M059J (cell line): ENCODE measurements at places on chromosomes 3 and 15.

DNA sequence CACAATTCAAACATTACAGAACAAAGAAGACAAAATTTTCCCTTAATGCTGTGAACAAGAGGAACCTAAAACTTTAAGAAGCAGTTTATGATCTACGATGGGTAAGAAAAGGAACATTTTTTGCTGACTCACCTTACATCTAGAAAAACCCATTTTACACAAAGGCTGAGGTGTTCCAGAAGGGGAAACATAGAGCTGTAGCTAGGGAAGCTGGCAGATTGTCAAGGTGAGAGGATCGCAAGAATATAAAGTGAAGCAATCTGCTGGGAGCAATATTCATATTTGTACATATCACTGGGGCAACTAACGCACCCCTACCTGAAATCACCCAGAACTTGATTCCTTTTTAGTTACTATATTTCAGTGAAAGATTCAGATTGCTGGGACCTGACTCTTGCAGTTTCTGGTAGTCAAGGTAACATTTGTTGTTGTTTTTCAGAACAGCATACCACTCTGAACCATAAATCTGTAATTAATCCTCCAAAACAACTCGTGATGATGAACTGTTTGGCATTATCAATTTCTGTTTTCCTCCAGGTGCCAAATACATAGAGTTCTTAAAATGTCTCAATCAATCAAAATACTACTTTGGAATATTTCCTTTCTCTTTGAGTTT is 184.1 kb upstream of the LRRC3B start:
- DNase-seq = peak; percentile 11

- no peak for DNase-seq
Observed at GRCh38 chr3:26713091-26713490, 90.5 kb downstream of the LRRC3B start.

DNA sequence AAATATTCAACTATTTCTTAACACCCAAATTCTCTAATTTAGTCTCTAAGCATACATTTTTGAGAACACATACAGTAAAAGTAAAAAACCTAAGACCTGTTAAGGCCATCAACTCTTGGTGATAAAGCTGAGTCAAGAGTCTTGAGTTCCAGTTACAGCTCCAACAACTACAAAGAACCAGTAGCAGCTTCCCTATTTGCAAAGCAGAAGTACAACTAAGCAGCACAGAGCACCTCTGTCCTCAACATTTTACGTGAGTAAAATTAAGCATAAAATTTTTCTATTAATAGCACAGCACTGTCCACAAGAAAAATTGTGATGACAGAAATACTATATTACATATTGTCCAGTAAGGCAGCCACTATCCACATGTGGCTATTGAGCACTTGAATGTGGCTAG is 4.4 kb downstream of the PCOLCE2 start:
- no peak for DNase-seq

GRCh38 chr3:30169487-30169886 is 436.9 kb upstream of the TGFBR2 start:
- DNase-seq = no peak

DNA sequence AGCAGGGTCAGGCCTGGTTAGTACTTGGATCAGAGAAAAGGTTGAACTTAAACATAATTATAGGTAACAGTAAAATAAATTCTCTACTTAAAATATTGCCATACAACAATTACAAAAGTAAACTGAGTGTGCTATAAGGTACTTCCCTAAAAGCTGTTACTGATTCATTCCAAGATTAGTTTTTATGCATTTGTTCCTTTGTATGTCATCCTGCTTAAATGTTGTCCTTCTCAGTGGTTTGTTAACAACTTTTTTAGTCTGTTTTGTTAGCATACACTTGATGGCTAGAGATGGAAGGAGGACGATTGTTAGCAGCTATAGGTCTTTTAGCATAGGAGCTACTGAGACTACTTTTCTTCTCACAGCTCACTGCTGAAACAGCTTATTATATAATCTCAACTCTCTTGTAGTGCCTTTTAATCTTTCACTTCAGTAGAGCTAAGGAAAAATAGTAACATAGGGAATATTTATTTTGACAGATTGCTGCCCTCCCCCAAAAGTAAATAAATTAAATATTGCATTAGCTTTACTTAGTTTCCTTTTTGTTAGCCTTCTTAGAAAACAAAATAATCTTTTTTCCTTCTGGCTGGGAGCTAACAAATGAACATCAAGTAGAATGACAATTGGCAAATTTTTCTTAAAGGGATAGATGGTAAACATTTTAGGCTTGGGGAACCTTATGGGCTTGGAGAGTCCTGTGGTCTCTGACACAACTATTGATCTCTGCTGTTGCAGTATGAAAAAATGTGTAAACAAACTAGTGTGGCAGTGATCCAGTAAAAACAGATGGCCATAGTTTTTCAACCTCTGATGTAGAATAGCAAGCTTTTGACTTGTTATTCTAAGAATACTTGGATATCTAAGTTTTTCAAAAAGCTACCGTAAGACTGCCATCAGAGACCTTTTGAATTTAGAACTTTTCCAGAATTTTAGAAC is 39.5 kb downstream of the USP8 start:
- DNase-seq = peak; percentile 7

DNA sequence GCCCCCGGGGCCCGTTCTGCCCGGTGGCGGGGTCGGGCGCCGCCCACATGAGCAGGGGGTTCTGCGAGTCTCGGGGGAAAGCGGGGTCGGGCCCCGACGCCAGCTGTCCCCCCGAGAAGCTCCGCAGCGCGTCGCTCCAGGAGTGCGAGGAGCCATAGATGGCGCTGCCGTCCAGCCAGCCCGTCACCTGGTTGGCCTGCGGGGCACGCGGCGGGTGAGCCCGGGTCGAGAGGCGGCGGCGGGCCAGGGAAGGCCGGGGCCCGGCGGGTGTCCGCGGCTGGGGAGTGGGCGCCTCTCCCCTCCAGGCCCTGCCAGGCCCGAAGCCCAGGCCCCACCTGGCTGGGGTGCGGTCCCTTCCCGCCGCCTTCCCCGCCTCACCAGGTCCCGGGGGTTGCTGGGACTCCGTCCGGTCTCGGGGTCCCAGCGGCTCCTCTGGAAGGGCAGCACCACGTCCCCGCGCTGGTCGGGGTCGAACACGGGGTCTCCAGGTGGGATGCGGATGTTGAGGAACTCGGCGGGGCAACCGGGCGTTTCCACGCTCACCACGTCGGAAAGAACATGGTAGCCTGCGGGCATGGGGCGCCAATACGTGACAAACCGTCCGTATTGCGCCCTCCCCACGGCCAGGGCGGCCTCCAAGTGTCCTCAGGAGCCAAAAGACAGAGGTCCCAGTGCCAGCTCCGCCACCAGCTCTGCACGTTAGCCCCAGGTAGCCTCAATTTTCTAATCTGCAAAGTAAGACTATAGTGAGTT is 2.4 kb downstream of the DUOX2 start:
- DNase-seq = no peak

DNA sequence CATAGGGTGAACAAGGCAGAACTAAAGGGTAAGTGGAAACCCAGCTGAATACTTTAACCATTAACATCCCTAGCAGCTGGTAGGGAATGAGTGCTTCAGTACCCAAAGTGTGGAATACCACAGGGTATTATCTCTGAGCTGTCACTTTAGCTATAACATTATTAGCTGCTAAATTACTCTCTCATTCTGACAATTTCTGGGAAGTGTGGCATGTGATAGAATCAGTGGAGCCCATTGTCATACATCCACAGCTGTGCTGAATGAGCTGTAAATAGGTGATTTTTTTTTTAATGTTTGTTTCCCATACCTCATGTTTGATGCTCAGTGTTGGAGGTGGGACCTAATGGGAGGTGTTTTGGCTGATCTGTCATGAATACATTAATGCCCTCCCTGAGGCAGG is 894.3 kb downstream of the DIPK2A start:
- DNase-seq = no peak

- no peak for DNase-seq
Observed at GRCh38 chr3:138451595-138452162, 17.3 kb downstream of the ESYT3 start.

DNA sequence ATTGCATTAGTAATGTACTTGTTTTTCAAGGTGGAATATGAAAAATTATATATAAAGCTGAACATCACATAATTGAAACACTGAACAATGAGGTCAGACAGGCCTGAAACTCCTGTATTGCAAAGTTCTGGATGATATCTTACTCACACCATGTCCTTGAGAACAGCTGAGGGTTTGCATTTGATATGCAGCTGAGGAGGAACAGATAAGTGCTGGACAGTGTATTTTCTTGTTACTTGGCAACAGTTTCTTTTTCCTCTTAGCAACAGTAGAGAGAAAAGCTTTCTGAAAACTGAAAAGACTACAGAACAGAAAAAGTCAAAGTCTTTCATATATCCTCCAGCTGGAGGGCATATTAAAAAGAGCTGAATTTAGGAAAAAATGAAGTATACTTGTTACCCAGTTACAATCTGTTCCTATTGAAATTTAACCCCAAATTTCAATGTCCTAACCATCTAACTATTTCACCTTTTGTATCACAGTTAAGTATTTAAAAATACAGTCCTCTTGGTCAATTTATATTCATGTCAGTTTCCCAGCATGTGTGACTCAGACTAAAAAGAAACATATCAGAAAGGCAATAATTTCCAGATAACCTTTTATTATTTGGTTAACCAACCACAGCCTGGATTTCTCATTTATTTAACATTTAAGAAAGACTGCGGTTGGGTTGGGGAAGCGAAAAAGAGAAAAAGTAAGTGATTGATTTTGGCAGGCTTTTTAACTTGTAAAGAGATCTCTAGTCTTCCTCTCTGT is 733.0 kb upstream of the DPPA4 start:
- peak; percentile 46 for DNase-seq

- no peak for DNase-seq
Observed at GRCh38 chr3:31661993-31662670, 129.4 kb downstream of the STT3B start.

DNA sequence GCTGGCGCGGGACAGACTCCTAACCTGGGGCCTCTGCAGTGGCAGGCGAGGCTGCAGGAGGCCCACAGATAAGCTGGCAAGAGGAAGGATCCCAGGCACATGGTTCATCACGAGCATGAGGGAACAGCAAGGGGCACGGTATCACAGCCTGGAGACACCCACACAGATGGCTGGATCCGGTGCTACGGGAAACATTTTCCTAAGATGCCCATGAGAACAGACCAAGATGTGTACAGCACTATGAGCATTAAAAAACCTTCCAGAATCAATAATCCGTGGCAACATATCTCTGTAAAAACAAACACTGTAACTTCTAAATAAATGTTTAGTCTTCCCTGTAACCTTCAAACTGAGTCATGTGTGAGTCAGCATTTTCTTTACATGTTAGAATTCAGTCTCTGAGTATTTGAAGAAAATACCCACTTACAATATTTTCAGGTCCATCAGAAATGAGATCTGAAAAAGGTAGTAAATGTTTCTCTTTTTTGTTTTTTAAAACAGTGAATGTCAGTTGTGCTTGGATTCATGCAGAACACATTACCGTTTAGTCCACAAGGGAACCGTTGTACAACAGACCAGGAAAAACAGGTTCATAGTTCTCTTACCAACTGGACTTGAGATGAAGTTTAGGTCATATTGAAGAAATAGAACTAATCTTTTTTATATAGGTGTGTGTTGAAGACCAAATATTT is 75.9 kb downstream of the BOC start:
- peak; percentile 90 for DNase-seq

DNA sequence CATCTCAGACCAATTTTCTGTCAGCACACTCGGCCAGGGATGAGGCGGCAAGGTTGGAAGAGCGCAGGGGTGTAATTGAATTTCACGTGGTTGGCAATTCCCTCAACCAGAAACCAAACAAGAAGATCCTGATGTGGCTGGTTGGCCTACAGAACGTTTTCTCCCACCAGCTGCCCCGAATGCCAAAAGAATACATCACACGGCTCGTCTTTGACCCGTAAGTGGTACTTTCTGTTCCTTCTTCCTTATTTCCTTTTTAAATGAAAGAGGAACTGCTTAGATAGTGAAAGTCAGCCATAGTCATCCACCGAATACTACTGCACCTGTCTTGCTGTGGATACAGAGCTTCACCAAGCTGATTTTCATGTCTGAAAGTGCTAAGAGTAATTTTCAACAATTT is 60.1 kb downstream of the SGO1 start:
- DNase-seq = no peak

GRCh38 chr15:101161656-101162055 is 90.2 kb downstream of the CHSY1 start:
- DNase-seq = no peak

GRCh38 chr3:9041626-9042025 is 78.4 kb upstream of the RAD18 start:
- peak; percentile 40 for DNase-seq

GRCh38 chr3:174333640-174334039 is 525.5 kb upstream of the NAALADL2 start:
- peak; percentile 20 for DNase-seq

DNA sequence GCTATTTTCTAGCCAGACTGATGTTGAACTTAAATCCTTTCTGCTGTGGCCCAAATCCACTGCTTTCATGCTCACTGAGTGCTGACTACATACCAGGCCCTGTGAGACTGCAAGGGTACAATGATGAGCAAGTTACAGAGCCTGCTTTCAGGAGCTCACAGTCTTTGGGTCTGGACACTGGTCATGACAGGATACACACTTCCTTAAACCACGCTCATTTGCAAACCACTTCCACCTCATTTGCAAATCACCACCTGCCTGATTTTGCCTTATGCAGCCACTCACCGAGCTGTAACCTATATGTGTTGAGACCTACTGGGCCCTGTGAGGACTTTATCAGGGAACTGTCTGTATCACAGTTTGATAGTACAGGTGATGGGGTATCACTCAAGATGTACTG is 50.2 kb upstream of the LRRC58 start:
- no peak for DNase-seq
